Activated T-cell treated with anti-CD3 and anti-CD28 coated beads, Interleukin-2, amount 50 U/mL, for 4 hours (primary cell): ENCODE measurements at places on chromosomes 16 and 17. TPM values are rescaled to one million over a fixed set of nuclear protein-coding genes. Genes with fewer than 3 reads are reported as not detected.

CNTNAP1 gene
- 0.73 TPM for total RNA-seq

ACSM2A gene
- total RNA-seq: 0.24 TPM

SLC16A5 gene
- 0.55 TPM for total RNA-seq

MYH13 gene
- not detected for total RNA-seq

ALOX15B gene
- total RNA-seq: not detected

HIC1 gene
- 18.9 TPM for total RNA-seq

AATK gene
- total RNA-seq: 0.46 TPM

- DNase-seq: no peak
These were observed 68.1 kb downstream of the RTN4RL1 start for GRCh38 chr17:1957037-1957436.

- DNase-seq: no peak
These were observed 428.0 kb downstream of the CA10 start for GRCh38 chr17:51730303-51731050.

DNA sequence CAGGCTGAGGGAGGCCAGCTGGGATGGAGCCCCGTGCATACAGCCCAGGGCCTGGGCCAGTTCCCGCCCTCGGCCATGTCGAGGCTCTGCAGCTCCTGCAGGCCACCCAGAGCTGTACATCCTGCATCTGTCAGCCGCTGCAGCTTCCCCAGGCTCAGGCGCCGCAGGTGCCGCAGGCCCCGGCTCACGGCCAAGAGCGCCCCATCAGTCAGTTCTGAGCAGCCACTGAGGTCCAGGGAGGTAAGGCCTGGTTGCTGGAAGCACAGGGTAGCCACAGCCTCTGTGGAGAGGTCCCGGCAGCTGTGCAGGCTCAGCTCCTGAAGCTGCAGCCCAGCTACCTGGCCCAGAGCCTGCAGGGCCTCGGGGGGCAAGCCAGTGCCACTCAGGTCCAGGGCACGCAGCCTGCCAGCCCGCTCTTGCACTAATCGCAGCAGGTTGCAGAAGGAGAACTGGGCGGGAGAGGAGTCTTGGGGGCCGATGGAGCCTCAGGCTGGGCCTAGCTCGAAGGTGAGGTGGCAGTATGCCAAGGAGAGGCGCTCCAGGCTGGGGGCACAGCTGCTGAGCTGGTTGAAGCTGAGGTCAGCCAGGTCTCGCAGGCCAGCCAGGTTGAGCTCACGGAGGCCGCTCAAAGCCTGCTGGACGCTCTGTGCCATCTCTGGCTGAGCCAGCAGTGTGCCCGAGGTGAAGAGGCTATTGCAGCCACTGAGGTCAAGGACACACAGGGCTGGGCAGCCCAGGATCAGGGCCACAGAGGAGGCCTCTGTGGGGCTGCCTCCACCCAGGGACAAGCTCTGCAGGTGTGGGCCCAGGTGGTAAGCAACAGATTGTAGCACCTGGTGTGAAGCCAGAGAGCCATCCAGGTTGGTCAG, 11.4 kb downstream of the ELMO3 start:
- DNase-seq: no peak

GRCh38 chr16:53257001-53257400, 177.3 kb upstream of the RBL2 start:
- no peak for DNase-seq

DNA sequence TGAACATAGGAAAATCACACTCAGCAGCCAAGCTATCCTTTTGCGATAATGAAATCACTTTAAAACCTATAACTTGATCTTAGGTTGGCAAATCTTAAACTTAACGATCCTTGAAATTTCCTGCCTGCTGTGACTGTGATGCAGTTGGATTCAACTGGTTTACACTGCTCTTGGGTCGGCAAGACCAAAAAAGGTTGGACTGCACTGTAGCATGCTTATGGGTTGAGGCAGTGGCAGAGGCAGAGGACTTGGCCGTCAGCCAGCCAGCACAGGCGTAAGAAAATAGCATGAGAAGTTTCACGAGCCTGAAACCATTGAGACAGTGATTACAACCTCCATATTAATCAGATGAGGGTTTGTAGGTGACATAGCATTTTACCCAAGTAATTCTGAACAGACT, 21.4 kb downstream of the WSB1 start:
- no peak for DNase-seq

DNA sequence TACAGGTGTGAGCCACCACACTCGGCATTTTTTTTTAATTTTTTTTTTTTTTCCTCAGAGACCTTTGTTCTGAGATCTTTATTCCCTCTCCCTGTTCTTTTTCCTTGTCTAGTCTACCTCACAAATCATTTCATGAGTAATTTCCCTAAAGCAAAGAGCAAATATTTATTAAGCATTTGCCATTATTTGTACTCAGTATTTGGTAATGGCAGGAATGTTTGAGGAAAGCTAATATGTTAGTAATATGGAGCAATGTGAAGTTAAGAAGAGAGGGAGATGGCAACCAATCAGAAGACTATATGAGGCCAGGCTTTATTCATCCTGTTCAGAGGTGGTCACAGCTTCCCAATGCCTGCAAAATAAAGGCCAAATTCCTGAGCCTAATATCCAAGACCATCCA, 13.3 kb downstream of the CENPV start:
- DNase-seq: no peak

DNA sequence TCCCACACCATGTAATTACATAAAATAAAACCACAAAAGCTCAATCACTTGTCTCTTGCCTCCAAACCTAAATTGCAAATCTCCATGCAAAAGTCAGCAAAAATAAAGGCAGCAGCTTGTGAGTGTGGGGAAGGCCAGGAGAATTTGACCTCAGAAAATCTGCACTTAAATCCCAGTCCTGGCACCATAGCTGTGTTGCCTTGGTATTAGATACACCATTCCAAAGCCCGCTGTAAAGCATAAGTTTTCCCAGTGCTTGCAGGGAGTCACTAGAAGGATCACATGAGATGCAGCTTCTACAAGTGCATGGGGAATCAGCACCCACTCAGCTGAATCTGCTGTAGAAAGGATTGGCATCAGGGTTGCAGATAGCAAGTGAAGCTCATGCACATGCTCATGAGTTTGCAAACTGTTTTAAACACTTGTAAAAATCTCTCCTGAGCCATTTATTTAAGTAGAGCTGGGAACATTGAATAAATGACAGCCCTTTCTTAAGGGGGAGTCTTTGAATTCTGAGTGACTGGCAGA, 495.0 kb upstream of the HSBP1 start:
- DNase-seq: no peak

- no peak for DNase-seq
These were observed 12.7 kb upstream of the RASD1 start for GRCh38 chr17:17508646-17509591.

GRCh38 chr16:50548909-50549560, 839 bp downstream of the NKD1 start:
- no peak for DNase-seq

DNA sequence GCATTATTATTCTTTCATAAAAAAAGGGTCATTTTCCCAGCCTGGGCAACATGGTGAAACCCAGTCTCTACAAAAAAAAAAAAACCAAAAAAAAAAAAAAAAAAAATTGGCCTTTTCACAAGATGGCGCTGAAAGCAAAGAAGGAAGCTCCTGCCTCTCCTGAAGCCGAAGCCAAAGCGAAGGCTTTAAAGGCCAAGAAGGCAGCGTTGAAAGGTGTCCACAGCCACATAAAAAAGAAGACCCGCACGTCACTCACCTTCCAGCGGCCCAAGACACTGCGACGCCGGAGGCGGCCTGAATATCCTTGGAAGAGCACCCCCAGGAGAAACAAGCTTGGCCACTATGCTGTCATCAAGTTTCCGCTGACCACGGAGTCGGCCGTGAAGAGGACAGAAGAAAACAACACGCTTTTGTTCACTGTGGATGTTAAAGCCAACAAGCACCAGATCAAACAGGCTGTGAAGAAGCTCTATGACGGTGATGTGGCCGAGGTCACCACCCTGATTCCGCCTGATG, 4.9 kb upstream of the PGAP6 start:
- no peak for DNase-seq

GRCh38 chr16:14560523-14560922, 69.5 kb downstream of the PARN start:
- DNase-seq: no peak

GRCh38 chr16:50323335-50324011, 45.3 kb downstream of the BRD7 start:
- no peak for DNase-seq

- DNase-seq: no peak
These were observed 33.1 kb downstream of the NLRC5 start for GRCh38 chr16:57022445-57022844.

GRCh38 chr17:68317458-68317857, 26.2 kb downstream of the ARSG start:
- no peak for DNase-seq

DNA sequence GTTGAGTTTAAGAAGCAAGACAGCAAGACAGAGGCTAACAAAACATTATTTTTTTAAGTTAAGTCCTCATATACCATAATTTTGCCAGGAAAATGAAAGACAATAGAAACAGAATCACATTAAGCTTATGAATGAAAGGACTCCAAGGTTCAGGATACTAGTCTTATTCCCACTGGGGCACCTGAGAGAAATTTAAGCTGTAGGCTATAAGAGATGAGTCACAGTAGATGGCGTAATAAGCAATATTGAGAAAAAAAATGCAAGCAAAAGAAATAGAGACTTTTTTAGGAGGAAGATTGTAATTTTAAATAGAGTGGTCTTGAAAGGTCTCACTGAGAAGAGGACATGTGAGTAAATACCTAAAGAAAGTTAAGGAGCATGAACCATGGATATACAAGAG, 57.1 kb upstream of the KIF2B start:
- no peak for DNase-seq

GRCh38 chr17:274902-275301, 77.7 kb downstream of the RPH3AL start:
- no peak for DNase-seq

GRCh38 chr17:51941272-51941671, 217.2 kb downstream of the CA10 start:
- DNase-seq: no peak

DNA sequence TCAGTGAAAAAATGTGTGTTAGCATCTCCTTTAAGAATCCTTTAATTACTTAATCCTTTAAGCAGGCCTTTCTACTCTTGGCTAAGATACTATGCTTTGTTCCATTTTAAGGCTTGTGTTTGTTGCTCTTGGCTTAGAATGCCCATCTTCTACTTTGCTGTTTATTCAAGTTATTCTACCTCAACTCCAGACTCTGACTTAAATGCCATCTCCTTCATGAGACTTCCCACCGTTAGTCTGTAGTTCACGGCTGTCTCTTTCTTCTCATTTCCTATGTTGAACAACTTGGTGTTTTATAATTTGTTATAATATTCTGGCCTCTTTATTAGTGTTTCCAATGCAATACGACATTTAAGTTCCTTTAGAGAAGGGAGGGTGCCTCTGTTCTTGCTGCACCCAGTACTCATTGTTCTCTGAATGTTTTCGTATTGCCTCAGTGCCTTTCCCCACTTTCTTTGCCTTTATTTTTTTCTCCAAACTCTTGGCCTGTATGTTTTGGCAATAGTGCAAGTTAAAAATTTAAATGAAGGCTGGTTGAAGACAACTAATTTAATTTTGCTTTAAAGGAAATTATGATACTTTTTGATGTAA, 6.1 kb upstream of the KRT10 start:
- no peak for DNase-seq

DNA sequence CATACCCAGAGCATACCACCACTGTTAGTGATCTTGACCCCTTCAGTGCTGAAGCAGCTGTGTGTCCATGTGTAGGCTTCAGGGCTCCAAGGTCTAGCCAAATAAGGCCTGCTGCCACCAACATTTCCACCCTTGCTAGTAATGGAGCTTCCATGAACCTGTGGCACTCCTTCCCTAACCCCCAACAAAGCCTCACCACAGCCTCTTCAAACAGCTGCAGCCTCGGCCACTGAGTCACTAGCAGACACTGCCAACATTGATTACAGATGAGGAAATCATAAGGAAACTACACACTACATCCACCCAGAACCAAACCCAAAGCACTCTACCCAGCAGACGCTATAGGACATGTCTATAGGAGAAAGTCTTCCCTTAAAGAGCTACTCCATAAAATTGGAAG, 610.7 kb downstream of the KCNJ2 start:
- no peak for DNase-seq

- DNase-seq: no peak
These were observed 462.5 kb upstream of the EEF2KMT start for GRCh38 chr16:5560084-5560483.

GRCh38 chr16:73730481-73731090, 566.0 kb upstream of the PSMD7 start:
- no peak for DNase-seq

- no peak for DNase-seq
These were observed 743.1 kb downstream of the KCNJ18 start for GRCh38 chr17:22435231-22435974.

GRCh38 chr17:7240375-7240774, 1.1 kb upstream of the PHF23 start:
- DNase-seq: no peak

DNA sequence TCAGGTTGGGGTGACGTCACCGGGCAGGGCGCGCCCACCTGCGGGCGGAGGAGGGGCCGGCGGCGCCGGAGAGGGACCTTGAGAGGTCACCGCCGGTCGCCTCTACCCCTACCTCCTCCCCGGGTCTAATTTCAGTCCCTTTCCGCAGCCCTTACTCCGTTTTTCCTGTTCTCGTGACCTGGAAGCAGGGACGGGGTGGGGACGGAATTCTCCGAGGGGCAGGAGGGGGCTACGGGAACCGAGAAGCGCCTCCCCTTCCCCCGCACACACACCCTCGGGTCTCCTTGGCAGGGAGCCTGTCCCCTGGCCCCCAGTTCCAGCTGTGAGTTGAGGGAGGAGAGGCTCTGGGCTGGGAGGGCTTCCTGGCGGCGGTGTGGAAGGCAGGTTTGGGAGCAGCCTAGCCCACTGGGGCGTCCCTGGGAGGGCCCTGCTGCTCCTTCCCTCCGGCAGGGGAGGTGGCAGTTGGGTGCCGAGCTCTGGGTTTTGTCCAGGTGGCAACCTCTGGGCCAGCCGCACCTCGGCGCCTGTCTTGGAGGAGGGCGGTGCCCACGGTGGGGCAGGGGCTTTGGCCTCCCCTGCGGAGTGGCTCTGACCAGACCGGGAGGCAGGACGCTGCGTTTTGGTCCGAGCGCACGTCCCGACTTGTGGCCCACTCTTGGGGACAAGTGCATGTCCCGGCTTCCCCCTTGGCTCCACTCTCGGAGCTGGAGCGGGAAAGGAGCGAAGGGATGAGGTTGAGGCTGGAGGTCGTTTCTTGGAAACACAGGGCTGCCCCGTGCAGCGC, 773 bp downstream of the SYNGR3 start:
- DNase-seq: no peak
